Colonic mucosa (tissue), 4 donors: ENCODE measurements at places on chromosomes 4 and X. TPM values are rescaled to one million over a fixed set of nuclear protein-coding genes. Genes with fewer than 3 reads are reported as not detected.
A peak's percentile ranks its signal among the peaks of the same experiment; 100 is the strongest.

SLC9B1 gene
- total RNA-seq = not detected

GRID2 gene
- not detected for total RNA-seq

CFAP99 gene
- 0.49 TPM for total RNA-seq

DNA sequence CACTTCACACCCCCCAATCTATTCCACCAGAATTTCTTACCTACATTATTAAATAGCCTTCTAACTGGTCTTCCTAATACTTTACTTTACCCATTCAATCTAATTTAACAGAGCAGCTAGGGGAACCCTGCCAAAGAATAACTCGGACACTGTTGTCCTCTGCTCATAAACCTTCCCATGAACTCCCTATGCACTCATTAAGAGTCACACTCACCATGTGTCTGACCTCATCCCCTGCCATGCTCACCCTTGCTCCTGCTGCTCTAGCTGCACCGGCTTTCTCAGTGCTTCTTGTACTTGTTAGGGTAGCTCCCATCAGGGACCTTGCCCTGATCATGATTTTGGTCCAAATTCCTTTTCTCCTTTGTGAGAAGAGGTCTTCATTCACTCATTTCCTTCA lies 54.6 kb upstream of the GUCY1A1 start:
- no peak for DNase-seq

- no peak for DNase-seq
Measured at GRCh38 chr4:121943941-121944340, 7.9 kb downstream of the TRPC3 start.

DNA sequence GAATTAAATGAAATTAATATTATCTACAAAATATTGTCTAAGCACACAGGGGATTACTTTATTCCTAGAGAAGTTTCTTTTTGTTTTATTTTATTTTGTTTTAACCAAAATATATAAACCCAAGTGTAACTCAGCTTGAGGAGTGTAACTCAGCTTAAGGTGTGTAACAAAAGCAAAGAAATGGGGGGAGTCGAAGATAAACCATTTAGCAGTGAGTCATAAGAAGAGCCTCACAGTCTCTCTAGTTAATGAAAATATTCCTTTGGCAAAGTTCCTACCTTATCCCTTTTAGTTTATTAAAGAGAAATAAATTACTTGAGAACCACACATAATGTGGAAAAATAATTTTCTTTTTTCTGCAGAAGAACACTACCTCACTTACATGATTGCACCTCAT lies 261.8 kb downstream of the KCTD8 start:
- no peak for DNase-seq

- DNase-seq = peak; percentile 79
Measured at GRCh38 chr4:182917182-182918043, at the start of gene DCTD. Gene DCTD (minus strand): TSS chr4:182917386. CDS start chr4:182915568, 1,818 bp downstream.

GRCh38 chrX:40748977-40749376 lies 13.6 kb upstream of the MED14 start:
- DNase-seq = no peak
